Stimulated activated CD4-positive, alpha-beta T cell treated with anti-CD3 and anti-CD28 coated beads, Interleukin-2, amount 100 ng/mL, for 48 hours (primary cell): ENCODE measurements at places on chromosomes 16 and 17.

DNA sequence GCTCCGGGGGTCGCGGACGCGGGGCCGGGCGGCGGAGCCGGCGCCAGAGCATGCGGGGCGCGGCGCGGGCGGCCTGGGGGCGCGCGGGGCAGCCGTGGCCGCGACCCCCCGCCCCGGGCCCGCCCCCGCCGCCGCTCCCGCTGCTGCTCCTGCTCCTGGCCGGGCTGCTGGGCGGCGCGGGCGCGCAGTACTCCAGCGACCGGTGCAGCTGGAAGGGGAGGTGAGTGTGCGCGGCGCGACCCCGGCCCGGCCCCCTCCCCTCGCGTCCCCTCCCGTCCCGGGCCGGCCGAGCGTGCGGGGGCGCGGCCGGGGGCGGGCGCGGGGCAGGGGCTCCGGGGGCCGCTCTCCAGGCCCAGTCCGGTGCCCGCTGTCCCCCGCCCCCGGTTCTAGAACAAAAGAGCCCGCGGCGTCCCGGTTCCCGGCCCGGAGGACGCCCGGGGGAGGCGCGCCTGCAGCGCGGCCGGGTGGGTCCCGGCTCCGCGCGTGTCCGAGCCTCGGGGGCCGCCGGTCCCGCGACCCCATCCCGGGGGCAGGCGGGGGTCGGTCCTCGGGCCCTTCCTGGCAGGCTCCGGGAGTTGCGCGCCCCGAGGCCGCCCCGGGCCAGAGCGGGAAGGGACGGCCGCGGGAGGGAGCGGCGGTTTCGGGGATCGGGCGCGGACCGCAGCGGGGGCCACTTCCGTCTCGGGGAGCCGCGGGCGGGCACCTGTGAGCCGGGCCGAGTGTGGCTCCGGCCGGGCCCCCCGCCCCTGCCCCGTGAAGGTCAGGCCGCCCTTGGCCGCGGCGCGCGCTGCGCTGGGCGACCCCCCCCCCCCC, 563 bp downstream of the METRNL start:
- DNase-seq = no peak

DNA sequence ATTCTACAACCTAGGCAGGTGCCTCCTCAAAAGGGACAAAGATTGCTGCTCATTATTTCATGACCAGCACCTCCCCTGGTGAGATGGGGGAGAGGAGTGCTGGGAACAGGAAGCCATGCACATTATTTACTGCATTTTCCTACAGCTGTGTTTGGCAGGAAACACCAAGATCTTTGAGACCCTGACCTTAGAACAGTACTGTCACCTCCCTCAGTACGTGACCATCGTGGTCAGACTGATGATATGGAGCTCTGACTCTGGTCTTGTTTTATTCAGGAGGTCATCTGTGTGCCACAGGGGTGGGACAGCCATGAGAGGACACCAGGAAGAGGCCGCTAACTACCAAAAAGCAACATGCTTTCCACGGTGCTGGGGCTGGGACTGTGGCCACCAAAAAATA, 37.4 kb downstream of the USP22 start:
- no peak for DNase-seq

DNA sequence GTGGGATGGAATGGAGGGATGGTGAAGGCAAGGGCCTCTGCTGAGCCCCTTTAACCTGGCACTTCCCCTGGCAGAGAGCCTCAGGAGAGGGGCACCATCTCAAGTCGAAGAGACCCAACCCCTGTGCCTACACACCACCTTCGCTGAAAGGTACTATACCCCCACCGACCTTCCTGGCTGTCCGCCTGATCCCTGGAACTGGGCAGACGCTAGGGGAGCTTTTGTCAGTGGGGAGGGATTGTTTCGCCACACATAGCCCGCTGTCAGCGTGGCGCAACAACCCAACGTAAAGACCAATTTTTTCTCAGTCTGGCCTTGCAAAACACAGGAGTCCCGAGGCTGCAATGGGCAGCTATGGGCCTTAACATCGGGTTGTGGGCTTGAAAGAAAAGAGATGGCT, 3.1 kb downstream of the PPP1R1B start:
- DNase-seq = no peak

DNA sequence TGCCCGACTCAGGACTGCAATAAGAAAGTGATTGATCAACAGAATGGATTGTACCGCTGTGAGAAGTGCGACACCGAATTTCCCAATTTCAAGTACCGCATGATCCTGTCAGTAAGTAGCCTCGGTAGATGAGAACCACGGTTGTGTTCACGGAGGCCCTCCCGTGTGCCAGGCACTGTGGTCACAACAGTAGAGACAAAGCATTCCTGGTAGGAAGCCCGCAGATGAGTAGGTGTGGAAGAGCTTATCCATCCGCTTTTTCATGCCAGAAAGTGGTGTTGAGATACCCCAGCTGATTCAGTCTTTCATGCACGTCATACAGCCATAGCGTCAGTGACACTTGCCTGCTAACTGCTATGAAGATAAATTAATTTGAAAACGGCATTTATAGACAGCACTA, 58.9 kb downstream of the RPA1 start:
- no peak for DNase-seq

DNA sequence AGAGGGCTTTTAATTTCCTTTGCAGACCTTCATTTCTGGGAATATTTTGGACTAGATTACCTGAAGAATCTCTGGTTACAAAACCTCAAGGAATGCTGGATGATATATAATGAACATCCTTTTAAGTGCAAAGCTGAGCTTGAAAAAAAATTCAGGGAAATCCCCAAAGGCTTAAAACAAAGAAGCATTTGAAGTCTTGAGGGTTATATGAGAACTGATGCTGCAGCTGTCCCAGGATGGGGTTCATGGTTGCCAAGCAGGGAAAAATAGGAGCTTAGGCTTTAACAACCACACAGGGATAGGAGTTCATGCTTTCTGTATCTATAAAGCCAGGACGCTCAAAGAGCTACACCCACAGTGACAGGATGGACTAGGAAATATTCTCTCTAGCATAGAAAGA, 150.4 kb upstream of the IRX5 start:
- no peak for DNase-seq

DNA sequence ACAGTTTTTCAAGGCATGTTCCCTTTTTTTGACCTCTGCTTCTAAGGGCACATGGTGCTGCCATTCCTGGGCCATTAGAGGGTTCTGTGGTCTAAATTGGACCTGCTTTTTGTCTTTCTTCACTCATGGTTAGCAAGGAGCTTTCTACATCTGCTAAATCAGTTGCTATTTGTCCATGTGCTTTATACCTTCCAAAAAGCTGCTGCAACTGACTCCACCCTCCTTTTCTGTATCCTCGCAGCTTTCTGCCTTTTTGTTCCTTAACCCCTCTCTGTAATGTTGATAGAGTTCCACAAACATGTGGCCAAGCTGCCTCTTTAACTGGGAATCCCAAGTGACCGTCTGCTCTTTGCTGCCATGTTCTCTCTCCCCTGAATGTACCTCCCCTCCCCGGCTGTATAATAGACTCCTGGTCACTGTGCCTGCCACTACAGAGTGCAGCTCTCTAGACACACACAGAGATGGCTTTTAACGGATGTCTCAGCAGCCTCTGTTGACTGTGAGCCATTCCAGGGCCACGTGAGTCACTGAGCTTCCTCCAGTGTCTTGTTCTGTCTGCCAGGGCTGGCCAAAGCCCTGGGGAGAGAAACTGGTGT, 57.4 kb upstream of the TEKT3 start:
- DNase-seq = no peak

DNA sequence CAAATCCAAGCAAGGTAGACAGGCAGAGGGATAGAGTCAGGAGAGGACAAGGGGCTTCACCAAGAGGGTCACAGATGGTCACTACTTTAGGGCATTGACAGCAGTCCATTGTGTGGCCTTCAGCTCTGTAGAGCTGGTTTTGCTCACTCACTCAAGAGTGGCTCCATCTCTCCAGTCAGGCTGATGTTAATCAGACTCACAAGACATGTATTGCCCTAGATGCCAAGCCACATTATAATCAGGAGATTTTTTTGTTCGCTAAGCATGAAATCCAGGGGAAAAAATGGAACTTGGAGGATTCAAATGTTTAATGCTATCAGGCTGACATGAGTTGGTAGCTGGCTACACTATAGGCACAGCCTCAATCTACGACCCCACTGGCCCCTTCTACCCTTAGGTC, 32.5 kb downstream of the CD300LF start:
- DNase-seq = no peak

DNA sequence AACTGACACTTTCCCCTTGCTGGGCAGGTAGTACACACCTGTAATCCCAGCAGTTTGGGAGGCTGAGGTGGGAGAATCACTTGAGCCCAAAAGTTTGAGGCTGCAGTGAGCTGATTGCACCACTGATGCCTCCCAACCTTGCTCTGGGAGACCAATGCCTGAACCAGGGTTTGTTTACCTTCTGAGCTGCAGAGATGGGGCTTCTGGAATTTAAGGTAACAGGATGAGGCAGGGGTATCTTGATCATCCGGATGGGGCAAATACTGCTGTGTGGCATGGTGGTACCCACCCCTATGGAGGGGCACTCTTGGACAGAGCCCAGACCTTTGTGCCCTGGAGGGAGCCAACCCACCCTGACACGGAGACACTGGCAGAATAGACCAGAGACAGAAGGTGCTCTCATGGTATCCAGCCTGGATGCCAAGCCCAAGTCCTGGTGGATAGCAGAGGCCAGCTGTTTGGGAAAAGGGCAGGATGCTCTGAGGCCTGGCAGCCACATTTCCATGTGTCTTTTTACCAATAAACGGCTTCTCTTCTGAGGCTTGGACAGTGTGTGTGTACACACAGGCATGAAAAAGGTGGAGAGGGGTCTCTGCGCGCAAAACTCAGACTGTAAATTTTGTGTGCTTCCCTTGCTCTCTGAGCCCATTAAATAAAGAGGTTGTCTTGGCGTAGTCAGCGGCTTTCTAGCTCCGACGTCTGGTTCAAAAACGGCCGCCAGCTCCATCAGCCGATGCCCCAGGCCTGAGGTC, 4.4 kb downstream of the ZNF48 start:
- no peak for DNase-seq

DNA sequence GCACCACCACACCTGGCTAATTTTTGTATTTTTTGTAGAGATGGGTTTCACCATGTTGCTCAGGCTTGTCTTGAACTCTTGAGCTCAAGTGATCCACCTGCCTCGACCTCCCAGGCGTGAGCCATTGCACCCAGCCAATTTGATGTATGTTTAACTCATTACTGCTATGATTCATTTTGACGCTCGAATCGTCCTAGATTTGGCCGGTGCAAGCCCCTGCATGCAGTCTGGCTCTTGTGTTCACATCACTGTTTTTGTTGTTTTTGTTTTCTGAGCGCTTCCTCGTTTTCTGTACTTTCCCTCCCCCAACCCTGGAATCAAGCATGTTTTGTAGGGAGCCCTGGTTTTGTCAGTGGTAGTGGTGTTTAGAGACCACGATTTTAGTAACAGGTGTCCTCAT, 7.8 kb upstream of the DUS1L start:
- DNase-seq = no peak

GRCh38 chr17:16381496-16381820, 567 bp downstream of the UBB start:
- no peak for DNase-seq

GRCh38 chr17:43645765-43646481, 15.8 kb downstream of the MEOX1 start:
- DNase-seq = no peak

DNA sequence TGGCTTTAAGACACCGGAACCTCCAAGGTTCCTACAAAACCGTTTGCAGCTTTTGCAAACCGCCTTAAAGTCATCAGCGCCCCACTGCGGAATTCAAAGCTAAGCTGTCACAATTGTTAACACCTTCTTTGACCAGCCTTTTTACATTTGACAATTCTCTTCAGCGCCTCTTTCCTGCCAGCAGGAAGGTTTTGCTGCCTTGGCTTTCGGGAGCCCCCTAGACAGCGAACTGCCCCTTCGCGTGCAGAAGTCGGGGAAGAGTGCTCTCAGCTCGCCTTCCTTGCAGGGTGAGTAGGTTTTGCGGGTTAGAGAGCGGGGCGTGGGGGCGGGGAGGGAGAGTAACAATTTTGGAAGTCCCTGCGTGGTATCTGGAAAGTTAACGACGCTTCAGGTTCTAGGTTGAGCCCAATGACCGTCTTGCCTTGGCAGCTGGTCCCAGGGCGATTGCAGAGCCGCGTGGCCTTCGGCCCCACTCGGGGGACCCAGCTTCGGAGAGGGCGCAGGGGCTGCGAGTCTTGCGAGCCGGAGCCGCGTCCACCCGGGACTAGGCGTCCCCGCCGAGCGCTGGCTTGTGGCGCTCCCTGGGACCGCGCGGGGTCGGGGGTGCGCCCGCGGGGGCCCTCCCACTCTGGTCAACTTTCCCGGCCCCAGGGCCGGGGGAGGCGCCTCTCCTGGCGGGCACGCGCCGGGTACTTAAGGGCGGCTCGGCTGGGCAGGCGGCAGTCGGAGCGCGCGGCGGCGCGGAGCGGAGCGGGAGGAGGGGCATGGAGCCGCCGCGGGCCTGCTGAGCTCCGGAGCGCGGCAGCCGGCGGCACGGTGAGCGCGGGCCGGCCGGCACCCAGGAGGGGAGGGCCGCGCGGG, at the start of gene HAS3:
HAS3 (plus strand) TSS at position 153 of the 861 bp plus-strand sequence. CDS start 3,743 bp downstream, outside the sequence.
- DNase-seq = peak; percentile 33

- DNase-seq = no peak
These were observed 5.7 kb upstream of the KRT13 start for GRCh38 chr17:41511116-41511515.

- no peak for DNase-seq
These were observed 16.5 kb downstream of the ZNF75A start for GRCh38 chr16:3321816-3322215.

- no peak for DNase-seq
These were observed 358.1 kb downstream of the ZFHX3 start for GRCh38 chr16:72689851-72690250.

DNA sequence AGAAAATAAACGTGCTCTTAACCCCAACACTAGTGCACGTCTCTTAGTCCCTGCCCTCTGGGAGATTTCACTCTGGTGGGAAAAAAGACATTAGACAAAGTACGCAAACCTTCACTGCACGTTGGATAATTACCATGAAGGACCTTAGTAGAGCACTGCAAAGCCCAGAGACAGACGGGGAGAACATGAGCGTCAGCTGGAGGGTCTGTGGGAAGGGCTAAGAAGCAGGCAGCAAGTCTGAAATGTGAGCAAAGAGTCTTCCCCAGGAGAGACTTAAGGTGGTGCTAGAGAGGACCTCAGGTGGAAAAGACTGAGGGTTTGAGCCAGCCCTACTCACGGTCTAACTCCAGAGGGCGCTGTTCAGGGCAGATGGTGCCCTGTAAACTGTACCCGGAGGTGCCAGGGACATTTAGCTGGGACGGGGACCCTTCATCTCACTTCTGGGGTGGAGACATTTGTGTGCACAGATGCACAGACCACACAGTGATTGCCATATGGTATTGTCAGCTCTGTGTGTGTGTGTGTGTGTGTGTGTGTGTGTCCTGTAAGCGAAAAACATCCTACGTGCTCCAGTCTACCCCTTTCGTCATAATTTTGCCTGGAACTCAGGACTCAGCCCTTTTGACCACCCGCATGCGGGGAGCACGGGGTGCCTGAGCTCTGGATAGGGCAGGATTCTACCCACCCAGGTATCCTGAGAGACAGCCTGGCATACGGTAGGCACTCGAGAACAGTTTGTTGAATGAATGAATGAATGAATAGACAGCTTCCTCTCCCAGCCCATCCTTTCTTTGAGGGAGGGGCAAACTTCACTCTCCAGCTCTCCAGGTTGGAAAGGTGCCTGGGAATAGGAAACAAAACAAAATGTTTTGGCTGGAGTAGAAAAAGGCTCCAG, 10.1 kb upstream of the STAC2 start:
- DNase-seq = peak; percentile 36

GRCh38 chr17:8994319-8994718, 27.0 kb upstream of the NTN1 start:
- peak; percentile 76 for DNase-seq
